ENCODE measurements at places on chromosomes 7 and 10.

DNA sequence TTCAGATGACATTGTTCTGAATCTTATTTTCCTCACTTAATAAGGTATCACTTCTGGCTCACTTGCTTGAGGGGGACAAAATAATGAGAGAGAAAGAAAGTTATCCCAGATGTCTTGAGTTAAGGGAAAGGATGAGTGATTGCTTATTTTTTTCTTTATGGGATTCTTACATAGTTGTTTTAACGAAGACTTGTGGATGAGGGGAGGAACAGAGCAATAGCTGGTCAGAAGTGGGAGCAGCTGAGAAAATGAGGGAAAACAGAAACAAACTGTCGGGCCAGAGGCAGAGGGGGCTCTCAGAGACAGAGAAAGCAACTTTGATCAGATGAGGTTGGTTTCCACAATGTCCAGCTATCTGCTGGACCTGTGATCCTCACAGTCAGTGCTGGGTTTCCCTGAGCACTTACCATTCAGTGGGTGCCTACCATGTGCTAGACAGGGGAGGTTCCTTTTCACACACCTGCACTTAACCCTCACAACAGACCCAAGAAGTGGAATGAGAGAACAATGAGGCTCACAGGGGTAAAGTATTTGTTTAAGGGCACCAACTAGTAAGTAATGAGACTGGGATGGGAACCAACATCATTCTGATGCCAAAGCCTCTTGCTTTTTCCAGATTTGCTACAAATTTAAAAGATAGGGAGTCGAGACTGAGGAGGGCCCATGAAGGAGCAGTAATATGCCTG is 64.2 kb downstream of the BICC1 start:
- DNase-seq = no peak

- no peak for DNase-seq
These were observed 242.2 kb downstream of the ATRNL1 start for GRCh38 chr10:115335366-115335765.

DNA sequence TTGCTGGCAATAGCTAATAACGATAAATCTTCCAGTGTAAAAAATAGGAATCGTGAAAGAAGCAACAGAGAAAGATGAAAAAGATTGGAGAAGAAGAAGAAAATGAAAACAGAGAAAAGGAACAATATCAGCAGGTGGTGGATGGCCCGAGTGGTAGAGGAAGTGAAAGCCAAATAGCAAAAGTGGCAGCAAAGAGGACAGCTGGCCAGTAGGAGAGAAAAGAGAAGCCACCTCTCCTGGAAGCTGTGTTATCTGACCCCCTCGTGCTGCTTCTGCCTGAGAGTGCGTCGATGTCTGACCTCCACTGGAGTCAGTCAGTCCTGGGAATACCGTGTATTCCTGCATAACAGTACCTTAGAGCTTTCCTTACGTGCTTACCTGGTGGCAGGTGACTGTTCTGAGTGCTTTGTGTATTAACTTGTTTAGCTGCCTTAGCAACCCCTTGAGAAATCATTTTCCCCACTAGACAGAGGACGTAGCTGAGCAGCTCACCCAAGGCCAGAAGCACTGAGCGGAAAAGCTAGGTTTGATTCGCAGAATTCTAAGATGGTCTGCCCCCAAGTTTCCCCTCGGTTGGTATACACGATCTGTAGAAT is 88.3 kb downstream of the CHN2 start:
- DNase-seq = no peak

DNA sequence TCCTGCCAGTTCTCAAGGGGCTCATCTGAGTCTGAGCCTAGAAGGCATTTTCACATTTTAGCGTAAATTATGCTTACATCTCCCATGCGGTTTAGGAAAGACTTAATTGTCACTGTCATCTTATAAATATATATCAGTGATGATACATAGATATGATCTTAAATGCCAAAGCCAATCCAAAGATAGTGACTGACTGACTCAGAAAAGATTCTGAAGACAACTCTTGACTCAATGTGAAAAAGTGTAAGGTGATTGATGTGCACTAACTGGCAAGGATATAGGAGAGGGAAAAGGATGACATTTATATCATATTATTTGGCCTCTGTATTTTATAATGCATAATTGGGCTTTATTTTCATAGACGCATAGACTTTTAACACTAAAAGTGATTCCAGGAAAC is 84.9 kb upstream of the LRRN3 start:
- no peak for DNase-seq

DNA sequence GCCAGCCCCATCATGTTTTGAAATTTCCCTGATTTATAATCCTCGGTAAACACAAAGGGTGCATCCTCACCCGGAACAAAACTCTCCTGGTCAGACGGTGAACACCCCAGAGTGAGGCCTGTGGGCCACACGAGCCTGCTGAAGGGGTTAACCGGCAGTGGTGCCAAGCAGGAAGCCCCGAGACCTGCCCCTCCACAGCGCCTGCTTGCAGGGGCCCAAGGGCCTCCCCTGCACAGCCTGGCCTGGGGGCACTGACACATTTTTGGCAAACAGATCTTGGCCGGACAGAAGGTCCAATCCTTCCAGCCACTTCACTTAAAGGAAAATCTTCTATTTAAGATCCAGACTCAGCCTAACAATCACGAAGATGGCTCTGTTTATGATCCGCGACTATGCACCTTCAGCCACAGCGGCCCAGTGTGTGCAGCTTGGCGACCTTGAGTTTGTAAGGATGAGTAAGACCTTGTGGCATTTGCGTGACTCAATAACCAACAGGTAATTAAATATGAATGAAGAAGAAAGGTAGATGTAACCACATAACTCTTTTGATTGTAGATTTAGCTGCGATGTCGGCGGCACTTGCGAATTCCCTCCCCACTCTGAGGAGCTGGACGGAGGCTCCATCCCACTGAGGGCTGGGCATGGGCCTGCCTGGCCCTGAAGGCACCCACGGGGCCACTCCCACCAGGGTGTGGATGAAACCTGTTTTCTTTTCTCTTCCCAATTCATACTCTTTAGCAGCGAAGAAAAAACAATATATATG is 328.2 kb downstream of the DNAJB6 start:
- DNase-seq = no peak

All from stimulated activated CD4-positive, alpha-beta T cell treated with anti-CD3 and anti-CD28 coated beads, Interleukin-1b, Interleukin-23, amount 100 ng/mL, for 1 hour (primary cell).